NCI-H1436 treated with DMSO at 0.1 percent for 48 hours (cell line): ENCODE measurements at places on chromosomes 13 and 19.

DNA sequence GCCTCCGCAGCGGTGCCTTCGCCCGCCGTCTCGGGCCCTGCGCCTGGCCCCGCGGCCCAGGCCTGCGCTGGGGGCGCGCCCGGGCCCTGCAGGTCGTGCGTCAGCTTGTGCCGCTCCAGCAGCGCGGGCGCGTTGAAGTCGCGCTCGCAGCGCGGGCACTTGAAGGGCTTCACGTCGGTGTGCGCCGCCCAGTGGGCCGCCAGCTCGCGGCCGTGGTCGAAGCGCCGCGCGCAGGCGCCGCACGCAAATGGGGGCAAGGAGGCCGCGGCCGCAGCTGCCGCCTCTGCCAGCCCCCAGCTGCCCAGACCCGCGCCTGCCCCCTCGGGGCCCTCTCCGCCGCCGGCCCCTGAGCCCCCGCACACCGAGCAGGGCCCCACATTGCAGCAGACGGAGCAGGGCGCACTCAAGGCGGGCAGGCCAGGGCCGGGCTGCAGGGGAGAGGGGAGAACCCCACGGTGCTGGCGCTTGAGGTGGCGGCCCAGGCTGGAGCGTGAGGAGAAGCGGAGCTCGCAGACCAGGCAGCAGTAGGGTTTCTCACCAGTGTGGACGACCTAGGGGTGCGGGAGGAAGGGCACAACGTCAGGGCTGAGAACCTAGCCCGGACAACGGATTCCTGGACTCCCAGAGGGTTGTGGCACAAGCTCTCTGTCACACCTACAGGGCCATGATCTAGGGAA, 6.1 kb downstream of the FIZ1 start:
- DNase-seq = no peak

GRCh38 chr19:30752201-30752600, 380.0 kb downstream of the ZNF536 start:
- no peak for DNase-seq

DNA sequence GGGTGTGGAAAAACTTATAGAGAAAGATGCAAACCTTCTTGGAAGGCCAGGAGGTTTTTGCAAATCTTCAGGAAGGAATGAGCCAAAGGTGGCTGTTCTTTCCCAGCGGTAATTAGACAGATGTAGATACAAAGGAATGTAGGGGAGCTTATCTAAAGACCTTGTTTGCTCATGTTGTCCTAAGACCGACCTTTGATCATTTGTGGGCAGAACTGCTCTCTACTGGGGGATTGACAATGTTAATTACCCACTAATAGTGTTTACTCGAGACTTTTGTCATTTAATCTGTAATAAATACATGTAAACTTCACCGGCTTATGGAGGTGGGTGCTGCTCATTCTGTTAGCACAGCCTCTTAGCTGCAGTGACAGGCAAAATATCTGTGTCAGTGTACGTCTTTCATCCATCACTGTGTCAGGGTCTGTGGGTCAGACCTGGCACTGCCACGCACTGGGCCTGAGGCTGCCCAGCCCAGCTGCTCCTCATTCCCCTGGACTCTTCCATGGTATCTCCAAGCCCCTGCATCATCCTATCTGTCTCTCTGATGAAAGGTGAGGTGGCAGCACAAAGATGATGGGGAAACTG, 68.3 kb downstream of the ZNF431 start:
- DNase-seq = no peak

DNA sequence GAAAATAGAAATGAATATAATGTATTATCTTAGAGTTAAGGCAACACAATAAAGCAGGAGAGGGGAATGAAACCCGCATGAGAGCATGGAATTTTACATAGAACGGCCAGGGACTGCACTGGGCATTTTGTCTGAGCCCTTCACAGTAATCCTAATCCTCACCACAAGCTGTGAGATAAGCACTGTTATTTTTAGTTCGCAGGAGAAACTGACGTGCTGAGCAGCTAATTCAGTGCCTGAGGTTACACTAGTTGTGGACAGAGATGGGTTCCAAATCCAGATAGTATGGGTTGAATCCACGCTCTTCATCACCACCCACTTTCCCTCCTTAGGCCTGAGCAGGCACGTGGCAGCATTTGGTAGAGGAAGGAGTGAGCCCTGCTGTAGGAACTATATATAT, 24.8 kb upstream of the ZNF527 start:
- DNase-seq = no peak
